ENCODE measurements at places on chromosomes 2 and 18.

DNA sequence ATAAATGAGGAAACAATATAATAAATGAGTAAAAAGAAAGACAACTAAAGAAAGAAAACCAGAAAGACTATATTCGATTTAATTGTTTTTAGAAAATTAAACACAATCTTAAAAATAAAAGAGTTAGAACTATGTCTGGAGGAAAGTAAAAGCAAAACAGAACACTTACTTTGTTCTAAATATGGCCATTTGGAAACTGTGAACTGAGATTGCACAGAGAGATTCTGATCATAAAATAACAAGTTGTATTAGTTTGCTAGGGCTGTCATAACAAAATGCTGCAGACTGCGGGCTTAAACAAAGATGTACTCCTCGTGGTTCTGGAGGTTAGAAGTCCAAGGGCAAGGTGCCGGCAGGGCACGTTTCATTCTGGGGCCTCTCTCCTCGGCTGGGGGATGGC is 128.1 kb upstream of the AQP4 start:
- DNase-seq, result no peak

DNA sequence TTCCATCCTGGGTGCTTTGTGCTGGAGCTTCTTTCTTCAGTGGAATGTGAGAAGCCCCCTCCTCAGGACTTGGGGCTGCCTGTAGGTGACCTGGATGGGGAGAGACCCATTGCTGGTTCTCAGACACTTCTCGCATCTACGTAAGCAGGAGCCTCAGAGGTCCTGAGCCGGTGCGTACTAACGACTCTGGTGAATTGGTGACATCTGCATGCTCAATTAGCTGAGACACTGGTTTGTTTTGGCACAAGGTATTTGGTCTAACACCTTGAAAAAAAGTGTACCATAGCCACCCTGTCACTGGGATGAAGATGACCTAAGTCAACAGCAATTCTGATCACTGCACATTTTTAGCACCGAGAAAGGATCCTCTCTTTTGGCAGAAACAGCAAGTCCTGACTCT is 57.7 kb downstream of the LRRC30 start:
- DNase-seq, result no peak

DNA sequence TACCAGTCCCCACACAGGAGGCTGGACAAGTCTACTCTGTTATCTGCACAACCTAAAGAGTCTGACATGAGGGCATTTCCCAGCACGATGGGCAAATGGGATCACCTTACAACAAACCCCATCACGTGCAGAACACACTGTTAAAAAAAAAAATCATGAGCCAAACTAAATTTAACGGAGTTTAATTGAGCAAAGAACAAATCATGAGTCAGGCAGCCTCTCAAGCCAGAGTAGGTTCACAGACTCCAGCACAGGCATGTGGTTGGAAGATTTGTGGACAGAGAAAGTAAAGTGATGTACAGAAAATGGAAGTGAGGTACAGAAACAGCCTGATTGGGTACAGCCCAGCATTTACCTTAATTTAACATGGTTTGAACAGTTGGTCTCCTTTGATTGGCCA is 59.9 kb downstream of the KYNU start:
- DNase-seq, result no peak

GRCh38 chr2:177731384-177731783 is 338.8 kb downstream of the AGPS start:
- DNase-seq, result no peak

GRCh38 chr18:58290116-58290695 is 246.2 kb downstream of the NEDD4L start:
- DNase-seq, result no peak

DNA sequence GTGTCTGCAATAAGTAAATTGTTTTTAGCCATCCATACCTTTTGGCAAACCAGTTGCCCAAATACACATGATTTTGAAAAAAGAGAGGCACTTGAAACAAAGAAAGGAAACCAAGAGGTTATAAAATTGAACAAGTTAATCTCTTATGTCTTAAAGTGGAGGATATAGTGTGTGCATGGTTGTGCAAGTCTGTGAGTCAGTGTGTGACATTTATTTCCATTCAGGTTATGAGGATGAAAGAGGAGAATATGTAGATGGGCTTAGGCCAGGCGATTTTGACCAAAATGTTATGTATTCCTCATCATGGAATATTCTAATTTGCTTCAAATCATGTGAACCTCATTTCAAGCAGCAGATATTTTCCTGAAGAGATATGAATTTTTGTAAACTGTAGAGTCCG is 123.3 kb downstream of the SETBP1 start:
- no peak for DNase-seq

DNA sequence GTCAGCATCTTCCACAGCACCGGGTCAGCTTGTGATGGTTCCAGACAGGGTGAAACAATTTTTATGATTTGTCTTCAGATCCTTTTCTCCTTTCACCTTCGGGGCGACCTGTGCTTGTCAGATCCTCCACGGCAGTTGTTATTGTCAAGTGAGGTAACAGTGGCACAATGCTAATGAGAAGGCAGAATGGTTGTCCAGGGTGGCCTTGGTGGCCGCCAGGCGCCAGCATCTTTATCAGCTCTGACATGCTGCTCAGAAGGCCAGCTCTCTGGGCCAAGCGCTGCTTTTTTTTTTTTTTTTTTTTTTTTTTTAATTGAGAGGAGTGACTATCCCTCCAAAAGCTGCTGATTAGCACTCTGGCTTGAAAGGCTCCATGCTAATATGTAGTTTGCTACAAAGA is 52.3 kb upstream of the MGAT5 start:
- DNase-seq, result no peak

DNA sequence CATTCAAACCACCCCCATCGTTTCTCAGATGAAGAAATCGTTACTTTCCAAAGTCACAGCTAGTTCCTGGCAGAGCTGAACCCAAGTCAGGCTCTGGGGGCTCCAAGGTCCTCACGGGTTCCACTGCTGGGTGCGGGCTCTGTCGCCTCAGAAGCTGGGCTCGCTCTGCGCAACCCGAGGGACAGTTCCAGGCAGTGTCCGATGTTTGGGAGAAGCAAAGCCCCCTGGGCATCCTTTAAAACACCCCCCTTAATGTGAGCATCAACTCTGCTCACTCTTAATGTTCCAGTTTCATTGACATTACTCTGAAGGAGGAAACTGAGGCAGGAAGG is 796 bp downstream of the AOX1 start:
- DNase-seq, result no peak

GRCh38 chr2:37738266-37738885 is 66.9 kb upstream of the CDC42EP3 start:
- no peak for DNase-seq

DNA sequence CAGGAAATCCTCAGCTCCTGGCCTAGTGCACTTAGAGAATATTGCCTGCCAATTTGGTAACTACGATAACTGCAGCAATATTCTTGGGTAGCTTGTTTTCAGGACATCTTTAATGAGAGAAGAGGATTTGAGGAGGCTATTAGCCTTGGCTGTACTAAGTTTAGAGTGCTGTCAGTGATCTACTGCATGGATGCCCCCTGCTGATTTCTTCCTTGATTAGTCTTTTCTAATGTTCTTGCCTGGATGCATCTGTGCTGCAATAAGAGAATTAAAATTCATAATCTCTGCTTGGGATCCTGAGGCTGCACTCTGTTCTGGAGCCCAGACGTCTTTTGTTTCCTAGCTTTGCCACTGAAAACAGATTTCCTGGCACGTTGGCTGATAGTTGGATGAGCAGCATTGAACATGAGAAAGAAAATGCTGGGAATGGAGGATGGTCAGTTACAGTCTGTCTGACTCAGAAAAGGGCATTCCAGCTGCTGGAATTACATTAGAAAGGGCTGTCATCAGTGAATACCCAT is 115.4 kb downstream of the CCDC85A start:
- no peak for DNase-seq

DNA sequence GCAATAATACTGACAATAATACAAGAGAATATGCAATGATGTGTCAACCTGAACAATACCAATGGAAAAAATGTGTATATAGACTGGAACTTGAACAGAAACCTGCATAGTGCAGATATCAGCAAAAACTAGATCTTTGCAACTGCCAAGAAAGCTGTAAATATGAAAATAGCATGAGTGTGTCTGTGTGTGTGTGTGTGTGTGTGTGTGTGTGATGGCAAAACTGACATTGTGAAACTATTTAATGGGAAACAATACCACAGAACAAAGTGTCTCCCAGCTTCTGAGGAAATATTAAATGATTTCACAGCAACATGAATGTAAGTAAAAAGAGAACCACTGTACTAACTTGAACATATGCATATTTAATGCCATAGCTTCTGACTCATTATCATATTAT is 558.2 kb upstream of the LINC00305 start:
- no peak for DNase-seq

GRCh38 chr2:159960414-159960813 is 102.0 kb downstream of the PLA2R1 start:
- DNase-seq, result no peak

GRCh38 chr18:34913837-34914661 is 127.2 kb upstream of the MAPRE2 start:
- DNase-seq, result no peak

GRCh38 chr2:12035956-12036639 is 289.7 kb downstream of the LPIN1 start:
- DNase-seq, result no peak

All from activated naive CD4-positive, alpha-beta T cell treated with anti-CD3 and anti-CD28 coated beads for 36 hours (primary cell).